ENCODE measurements at places on chromosomes 4 and X. TPM values are rescaled to one million over a fixed set of nuclear protein-coding genes. Genes with fewer than 3 reads are reported as not detected.

The ATOH1 gene
- not detected for total RNA-seq

- no peak for DNase-seq
These were observed 2.4 kb downstream of the PGM2 start for GRCh38 chr4:37828843-37829242.

GRCh38 chr4:89894649-89895550 lies at the start of gene MMRN1:
Gene MMRN1 (plus strand): TSS chr4:89894854. CDS start chr4:89894972, 118 bp downstream.
- no peak for DNase-seq

GRCh38 chr4:73341454-73341853 lies 62.6 kb upstream of the ALB start:
- no peak for DNase-seq

All from uterus (tissue), 4 donors.